ENCODE measurements at places on chromosomes 3 and 15.

DNA sequence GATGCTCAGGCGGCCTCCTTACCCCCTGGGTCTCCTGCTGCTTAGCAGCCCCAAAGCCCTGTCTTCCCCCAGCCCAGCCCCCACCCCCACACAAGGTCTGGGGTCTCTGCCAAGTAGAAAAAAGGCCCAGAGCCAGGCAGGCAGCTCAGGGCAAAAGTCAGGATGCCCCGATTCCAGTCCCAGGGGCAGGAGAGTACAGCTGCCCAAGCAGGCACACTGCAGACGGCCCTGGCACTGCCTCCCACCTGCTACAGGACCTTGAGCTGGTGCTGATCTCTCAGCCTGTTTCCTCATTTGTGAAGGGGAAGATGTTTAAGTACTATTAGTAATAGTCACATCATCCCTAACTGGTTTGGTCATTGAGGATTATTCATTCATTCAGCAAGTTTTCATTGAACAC, 12.6 kb downstream of the TMEM43 start:
- DNase-seq = no peak

- DNase-seq = peak; percentile 56
Observed at GRCh38 chr15:42929306-42929848, 8.8 kb upstream of the TTBK2 start.

- DNase-seq = no peak
Observed at GRCh38 chr3:188353426-188353825, 199.5 kb downstream of the LPP start.

DNA sequence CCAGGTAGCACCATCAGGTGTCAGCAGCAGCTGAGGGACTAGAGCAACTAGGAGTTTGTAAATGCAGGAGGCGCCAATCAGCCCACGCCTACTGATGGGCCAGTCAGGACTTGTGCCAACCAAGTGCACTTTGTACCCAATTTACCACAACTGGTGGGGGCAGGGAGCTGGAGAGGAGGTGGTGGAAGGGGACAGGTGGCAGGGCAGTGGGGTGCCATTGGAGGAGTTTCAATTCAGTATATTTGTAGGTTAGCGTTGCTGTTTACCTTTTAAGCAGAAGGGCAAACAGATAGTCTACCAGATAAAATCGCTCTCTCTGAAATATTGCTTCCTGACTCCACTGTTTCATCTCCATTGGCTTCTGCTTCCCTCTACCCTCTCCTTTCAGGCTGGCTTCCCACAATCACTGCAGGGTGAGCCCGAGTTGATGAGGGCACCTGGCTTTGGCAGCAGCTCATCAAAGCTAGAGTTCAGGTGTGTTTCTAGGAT, 75.7 kb downstream of the TRIM69 start:
- DNase-seq = no peak

- DNase-seq = no peak
Observed at GRCh38 chr3:31884251-31884650, 96.8 kb downstream of the OSBPL10 start.

GRCh38 chr3:48196611-48197010, 8.4 kb upstream of the CDC25A start:
- no peak for DNase-seq

DNA sequence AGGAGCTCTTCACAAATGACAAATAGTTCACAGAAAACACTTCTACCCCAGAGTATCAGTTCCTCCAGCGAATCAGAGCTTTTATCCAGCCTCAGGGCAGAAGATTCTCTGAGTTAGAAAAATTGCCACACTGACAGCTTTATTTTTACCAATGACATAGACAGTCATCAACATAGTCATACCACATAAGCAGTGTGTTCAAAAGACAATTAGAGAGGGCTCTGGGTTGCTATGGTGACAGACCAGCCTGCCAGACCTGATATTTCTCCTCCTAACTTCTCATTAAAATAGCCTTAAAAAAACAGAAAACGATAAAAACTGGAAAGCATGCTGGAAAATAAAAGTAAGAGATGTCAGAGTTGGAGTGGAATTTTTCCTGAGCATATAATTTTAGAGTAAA, 45.9 kb upstream of the COL6A5 start:
- no peak for DNase-seq
